Activated CD4-positive, alpha-beta T cell treated with anti-CD3 and anti-CD28 coated beads for 24 hours (primary cell): ENCODE measurements at places on chromosomes 7 and 10.

DNA sequence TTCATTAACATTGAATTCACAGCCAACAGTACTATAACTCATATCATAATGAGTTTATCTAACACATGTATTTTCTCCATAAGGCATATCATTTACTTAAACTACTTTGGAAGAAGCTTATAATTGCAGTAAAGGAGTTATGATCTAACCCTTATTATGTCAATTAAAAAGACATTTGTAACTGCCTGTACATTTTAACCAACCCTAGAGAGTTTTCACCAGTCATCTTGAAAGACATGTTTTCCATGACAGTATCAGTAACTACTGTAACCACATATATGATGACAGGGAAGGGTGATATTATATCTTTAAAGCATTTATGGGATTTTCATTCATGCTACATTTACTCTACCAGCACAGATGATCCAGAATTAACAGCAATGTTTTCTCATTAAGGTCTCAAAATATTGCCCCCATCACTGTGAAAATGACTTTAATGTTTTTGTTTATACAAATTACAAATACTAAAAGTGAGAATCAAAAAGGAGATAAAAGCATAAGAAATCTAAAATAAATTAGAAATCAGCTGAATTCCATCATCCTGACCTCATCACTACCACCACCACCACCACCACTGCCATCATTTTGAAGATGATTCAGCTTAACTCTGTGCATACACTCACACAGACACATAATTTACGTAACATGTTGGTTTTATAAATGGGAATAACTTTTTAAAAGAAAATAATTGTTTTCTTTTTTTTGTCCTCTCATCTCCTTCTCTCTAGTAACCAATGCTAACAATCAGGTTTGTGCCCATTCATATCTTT lies 53.6 kb downstream of the MKLN1 start:
- no peak for DNase-seq

DNA sequence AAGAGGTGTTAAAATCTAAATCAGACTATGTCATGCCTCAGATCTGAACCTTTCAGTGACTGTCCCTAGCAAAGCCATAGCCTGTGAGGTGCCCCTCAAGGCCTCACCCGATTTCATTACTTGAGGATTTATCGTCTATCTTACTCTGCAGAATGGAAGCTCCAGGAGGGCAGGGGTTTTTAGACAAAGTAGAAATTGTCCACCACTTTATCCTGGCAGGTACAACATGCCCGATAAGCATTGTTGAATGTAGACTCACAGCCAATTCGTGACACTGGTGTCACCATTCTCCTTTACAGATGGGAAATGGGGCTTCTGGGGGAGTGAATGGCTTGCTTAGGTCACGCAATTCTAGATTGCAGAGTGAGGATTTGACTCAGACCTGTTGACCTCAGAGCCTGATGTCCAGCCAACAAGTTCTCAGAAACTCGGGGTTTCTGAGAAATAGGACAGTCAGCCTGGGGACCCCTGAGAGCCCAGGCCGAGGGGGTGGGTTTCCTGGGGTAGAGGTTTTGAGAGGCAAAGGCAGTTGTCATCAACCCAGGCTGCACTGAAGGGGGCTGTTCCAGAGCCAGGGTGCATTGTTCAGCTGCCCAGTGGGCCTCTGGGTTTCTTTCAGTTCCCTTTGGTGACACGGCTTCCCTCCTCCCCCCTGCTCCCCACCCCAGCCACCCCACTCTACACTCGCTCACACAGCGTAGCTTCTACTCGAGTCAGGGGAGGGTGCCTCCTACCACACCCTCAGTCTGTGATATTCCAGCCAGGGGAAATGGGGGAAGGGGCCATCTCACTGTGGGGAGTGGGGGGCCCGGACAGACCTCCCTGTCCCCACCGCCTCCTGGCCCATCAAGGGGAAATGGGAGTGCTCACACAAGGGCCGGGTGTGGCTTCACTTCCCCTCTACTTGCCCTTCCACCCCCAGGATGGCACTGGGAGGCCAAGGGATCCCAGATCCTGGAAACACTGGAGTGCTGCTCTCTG lies 3.1 kb upstream of the IRF5 start:
- no peak for DNase-seq

- DNase-seq: no peak
Observed at GRCh38 chr7:55539380-55539779, 32.9 kb downstream of the VOPP1 start.

DNA sequence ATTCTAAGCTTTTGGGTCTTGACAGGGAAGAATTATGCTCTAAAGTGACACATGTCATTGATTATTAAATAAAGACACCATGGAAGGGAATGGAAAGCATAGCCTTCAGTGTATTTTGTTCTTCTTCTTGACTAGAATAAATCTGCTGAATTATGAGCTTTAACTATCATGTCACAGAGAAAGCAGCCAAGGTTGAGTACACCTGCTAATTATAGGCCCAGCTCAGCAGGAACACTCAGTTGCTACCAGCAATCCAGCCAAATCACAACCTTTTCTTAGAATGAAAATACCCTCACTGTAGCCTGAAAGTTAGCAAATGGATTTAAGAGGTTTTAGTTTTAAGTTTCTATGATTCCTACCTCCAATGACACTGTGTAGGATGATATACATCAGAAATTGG lies 225.3 kb upstream of the RHOBTB1 start:
- no peak for DNase-seq

- no peak for DNase-seq
Observed at GRCh38 chr10:93061594-93062513, 1.3 kb downstream of the CYP26C1 start.

DNA sequence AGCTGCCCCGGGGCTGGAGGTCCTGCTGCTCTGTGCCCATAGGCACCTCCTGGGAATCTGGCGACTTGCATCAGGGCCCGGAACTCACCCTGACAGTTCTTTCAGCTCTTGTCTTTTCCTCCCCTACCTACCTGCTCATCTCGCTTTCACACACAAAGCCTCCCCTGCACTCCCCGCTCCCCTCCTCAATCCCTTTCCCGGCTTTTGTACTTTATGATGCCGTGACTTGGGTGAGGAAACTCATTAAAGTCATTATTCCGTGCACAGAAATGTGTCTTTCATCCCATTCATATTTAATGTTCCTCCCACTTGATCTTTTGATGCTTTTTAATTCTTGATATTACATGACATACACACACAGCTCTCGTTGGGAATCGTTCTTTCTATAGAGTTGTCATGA lies 218.6 kb downstream of the RPS24 start:
- no peak for DNase-seq

DNA sequence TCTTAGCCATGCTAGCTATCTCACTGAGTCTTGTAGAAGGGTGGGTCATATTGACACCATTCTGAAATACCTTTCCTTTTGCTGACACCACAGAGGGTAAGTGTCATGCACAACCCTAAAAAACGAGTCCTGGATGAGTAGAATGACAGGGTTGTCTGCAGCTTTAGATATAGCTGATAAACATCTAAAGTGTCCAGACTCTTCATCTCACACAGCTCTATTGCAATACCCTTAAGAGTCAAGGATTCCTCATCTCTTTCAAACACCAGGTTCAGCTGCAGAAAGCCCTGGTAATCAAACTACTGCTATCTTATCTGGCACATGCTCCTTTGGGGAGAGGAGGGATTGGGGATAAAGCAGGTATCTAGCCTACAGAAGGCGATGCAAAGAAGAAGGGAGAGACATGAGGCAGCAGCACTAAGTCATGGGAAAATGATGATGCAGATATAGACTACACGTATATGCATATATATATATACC lies 127.0 kb downstream of the ANK3 start:
- DNase-seq: no peak

- DNase-seq: no peak
Observed at GRCh38 chr10:7417103-7417623, 6.3 kb upstream of the SFMBT2 start.

DNA sequence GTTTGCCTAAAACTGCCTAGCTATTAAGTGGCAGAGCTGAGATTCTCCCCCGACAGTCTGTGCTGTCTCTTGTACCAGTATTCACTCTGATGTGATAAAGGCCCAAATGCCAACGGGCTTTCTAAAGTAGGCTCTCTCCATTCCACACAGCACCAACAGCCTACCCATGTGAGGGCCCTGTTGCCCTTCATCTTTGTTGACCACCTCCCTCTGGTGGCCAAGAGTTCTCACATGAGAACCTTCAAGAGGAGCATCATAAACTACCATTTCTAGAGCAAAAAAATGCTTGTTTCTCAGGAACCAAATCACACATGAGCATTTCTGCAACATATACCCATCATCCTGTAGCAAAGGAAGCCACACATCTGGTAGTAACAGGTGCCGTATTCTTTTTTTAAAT lies 185.8 kb downstream of the GRM8 start:
- DNase-seq: no peak
